ENCODE measurements at places on chromosomes 2 and 18.

- DNase-seq, result no peak
Observed at GRCh38 chr2:28558158-28558820, 62.4 kb downstream of the PLB1 start.

DNA sequence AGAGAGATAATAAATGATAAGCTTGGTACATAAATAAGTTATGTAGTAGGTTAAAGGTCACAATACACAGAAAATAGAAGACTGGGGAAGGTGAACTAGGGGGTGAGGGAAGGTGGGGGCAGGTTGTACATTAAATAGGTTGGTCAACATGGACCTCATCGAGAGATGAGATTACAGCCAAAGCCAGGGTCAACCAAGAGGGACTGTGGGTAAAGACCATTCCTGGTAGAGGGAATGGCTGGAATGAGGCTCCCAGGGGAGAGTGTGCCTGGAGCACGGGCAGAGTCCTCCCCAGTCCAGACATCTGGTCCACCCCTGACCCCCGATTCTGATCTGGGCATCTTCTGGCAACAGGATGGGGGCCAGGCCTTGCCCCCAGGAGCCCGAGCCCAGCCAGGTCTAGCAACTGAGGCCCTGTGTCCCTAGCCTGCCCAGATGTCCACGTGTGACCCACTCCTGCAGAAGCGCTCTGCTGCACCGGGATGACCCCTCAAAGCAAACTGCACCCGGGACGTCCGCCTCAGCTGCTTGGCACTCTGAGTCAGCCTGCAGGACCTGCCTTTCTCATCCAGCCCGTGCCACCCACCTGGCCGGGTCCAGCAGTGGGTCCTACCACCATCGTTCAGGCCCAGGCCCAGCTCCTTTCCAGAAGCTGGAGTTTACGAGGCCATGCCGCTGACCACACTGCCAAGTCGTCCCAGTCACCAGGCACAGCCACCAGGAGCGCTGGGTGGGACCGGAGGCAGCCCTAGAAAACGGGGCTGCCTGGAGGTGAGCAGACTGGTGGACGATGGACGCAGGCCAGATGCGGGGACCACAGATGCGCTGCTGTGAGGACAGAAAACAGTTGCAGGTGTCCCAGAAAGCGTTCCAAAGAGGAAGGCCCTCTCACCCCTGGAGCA is 56.2 kb upstream of the ID2 start:
- no peak for DNase-seq

- DNase-seq, result no peak
Observed at GRCh38 chr18:55243255-55243654, 284.0 kb upstream of the CCDC68 start.

GRCh38 chr2:127415593-127416505 is 2.4 kb upstream of the PROC start:
- DNase-seq, result peak; percentile 11

DNA sequence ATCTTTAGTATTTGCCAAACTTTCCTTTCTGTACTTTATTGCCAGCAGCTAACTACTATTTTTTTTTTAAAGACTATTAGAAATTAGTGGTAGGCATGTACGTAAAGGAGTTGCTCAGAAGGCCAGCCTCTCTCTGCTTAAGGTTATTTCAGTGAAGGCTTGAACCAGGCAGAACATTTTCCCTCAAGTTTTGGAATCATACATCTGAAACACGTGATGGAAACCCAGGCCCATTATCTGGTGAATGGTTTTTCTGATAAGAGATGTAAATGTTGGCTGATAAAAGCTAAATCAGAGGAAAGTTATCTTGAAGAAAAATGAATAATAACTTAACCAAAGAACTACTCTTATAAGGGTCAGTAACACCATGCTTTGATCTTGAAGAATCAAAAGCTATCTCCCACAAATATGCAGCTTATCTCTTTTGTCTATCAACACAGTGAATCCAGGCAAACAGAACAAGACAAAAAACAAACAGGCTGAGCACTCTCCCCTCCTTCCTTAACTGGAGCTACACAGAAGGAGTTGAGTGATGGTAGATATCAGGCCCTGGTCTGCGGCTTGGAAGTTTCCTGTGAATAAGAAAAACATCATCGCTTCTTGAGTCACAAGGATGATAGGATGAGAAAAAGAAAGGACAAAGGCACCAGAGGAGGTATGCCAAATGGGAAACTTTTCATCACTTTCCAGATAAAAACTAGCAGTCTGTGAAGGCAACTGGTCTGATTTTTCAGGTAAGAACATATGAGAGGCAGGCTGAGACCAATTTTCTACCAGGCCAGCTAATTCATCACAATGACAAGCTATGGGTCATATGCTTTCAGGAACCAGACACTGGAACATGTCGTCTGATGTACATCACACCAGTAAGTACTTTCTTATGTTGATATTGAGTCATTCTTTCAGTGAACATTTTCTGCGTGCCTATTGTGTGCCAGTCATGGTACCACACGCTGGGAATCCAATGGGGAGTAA is 88.4 kb upstream of the STK17B start:
- DNase-seq, result no peak

DNA sequence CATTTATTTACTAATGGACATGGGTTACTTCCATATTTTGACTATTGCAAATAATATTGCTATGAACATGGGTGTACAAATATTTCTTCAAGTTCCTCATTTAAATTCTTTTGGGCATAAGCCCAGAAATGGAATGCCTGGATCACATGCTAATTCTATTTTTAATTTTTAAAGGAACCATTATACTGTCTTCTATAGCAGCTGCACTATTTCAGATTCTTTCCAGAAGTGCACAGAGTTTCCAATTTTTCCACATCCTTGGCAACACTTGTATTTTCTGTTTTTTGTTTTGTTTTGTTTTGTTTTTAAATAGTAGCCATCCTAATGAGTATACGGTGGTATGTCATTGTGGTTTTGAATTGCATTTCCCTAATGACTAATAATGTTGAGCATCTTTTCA is 8.5 kb upstream of the RALBP1 start:
- no peak for DNase-seq

DNA sequence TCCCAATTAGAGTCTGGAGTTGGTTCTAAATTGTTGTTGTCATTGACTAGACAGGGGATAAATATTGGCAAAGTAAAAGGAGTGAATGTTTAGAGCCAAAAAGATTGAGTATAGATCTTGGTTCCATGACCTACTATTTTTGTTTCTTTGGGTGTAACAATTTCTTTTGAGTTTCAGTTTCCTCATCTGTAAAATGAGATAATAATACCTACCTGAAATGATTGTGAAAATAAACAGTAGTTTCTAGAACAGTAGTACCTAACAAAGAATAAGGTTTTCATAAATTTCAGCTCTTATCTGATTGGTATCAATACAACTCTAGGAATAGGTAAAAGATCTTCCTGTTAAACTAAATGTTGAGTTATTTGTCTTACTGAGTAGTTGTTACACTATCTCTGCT is 56.8 kb downstream of the PMS1 start:
- no peak for DNase-seq

- peak; percentile 87 for DNase-seq
Observed at GRCh38 chr2:53987336-53987921, 16.6 kb upstream of the PSME4 start.

DNA sequence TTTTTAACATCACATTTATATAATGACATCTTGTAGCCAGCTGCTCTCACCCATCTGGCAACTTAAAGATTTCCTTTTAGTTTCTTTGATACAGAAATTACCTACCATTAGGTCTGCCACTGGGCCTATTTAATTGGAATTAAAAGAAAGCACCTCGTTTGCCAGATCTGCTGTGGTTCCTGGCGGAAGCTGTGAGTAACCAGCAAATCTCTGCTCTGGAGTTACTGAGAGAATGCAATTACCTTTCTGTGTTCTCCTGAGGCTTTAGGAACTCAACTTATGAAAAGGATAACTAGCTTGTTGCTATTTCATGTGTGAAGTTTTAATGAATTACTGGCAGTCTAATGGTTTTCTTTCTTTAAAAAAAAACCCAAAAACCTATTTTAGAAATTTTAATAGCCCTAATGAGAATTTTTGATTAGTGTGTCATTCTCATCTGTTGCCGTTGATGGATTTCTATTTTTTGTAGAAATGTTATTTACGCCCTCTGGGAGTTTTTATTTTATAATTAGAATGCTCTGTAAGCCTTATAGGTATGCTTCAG is 69.7 kb upstream of the LYPD6B start:
- no peak for DNase-seq

DNA sequence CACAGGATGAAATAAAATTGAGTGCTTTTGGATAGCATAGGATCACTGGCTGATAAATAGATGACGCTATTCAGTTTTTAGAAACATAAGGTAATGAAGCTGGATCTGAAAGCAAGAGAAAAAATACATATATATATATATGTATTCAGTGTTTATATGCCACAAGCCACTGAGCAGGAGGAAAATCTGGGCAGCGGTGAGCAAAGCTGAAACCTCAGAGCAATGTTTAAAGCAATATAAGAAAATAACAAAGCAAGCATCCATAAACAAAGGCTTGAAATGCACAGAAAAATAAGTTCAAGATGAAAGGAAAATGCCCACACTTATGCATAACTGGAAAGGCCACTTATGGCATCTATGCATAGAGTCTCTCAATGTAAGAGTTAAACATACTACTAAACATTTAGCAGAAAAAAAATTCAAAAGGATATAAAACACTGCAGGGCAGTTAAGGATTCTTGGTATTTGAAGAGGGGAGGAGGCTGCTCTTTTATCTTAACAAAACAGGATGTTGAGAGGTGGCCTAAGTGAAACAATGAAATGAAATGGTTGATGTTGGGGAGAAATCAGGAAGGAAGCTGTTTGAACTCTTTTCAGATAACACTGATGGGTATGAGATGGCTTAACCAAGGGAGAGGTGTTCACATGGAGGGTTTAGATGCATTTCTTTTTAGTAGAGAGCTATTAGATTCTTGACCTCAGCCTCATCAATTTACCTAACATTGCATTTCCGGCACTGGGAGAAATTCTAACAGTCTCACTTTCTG is 129.1 kb downstream of the ARHGAP15 start:
- no peak for DNase-seq

GRCh38 chr2:85939131-85939530 is 50.3 kb upstream of the ST3GAL5 start:
- DNase-seq, result no peak

DNA sequence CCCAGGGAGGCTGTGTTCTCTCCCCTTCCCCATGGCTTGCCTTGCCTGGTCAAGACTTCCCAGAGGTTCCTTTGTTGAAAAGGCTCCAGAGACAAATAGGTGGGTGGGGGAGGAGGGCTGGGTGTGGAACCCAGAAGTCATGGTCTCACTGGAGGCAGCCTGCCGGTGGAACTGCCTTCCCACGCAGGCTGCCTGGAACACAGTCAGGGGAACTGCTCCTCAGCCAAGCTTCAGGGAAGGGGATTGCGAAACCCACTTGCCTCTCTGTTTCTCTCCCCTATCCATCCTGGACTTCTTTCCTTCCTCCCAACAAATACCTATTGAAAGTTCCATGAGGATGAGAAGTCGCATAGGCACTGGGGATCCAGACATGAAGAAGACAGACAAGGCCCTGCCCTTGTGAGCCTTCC is 31.6 kb downstream of the MARCO start:
- DNase-seq, result no peak

- no peak for DNase-seq
Observed at GRCh38 chr2:157420771-157421323, 23.0 kb downstream of the CYTIP start.

- DNase-seq, result no peak
Observed at GRCh38 chr2:238702276-238703052, 145.4 kb upstream of the TWIST2 start.

GRCh38 chr2:157227592-157227991 is 29.9 kb upstream of the GALNT5 start:
- no peak for DNase-seq

DNA sequence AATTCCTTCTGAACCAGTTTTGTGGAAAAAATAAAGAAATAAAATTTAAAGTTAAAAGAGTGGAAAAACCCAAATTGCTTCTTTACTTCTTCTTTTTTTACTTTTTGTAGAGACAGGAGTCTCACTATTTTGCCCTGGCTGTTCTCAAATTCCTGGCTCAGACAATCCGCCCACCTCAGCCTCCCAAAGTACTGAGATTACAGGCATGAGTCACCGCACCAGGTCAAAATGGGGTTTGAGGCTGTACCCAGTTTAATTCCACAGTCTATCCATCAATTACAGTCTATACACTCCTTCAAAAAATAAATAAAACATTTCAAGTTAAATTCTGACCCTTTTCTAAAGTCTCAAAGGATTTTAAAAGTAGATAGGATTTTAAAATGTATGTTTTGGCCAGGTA is 120.3 kb downstream of the FAM161A start:
- no peak for DNase-seq

GRCh38 chr2:128281852-128282245 is 36.8 kb downstream of the HS6ST1 start:
- no peak for DNase-seq

- no peak for DNase-seq
Observed at GRCh38 chr2:54605836-54606235, 117.6 kb upstream of the EML6 start.

GRCh38 chr2:174568425-174568824 is 29.2 kb downstream of the WIPF1 start:
- DNase-seq, result no peak

DNA sequence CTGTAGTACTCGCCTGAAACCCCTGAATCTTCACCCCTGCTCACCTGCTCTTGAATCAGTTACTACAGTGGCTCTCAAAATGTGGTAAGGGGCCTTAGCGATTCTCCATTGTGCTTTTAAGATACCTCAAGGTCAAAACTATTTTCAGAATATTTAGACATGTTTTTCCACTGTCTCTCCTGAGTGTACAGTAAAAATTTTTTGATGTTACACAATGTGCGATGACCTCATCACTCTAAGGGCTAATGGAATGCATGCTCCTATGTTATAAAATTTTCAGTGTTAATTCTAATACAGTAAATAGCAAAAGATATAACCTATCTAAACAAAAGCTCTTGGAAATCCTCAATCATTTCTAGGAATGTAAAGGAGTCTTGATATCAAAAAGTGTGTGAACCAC is 336.9 kb upstream of the PKDCC start:
- no peak for DNase-seq

DNA sequence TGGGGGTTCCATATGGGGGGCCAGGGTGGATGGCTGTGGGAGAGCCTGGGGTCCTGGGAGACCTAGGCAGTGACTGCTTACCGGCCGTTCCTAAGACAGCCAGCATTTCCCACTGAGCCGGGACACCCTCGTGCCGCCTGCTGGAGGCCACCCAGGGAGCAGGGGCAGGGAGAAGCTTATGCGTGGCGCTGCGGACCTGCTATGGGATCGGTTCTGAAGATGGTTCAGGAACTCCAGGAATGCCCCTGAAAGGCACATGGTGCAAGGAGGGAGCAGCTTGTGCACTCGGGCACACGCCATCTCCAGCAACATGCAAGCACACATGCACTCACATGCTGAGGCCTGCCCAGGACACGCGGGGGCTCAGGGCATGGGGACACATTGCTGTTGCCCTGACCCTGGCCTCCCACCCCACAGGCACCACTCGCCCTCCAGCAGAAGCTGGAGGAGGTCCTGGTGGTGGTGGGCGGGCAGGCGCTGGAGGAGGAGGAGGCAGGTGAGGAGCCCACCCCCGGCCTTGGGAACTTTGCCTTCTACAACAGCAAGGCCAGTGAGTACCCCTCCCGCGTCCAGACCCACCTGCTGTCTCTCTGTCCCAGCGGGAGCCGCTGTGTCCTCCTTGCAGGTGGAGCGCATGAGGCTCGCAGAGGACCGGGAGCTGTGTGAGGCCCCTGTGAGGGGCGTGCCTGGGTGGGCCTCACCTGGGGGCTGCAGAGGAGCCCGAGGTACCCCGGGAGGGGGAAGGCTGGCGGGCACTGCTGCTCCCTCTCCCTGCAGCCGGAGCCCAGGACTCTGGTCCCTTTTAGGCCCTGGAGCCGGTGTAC is 4.1 kb downstream of the KLHL30 start:
- DNase-seq, result no peak

GRCh38 chr2:205673312-205673711 is 9.0 kb upstream of the NRP2 start:
- no peak for DNase-seq

- DNase-seq, result no peak
Observed at GRCh38 chr18:2139691-2140090, 431.6 kb downstream of the METTL4 start.

Data from NCI-H748 treated with DMSO at 0.1 percent for 48 hours (cell line).